ENCODE measurements at places on chromosomes 12 and 14. TPM values are rescaled to one million over a fixed set of nuclear protein-coding genes. Genes with fewer than 3 reads are reported as not detected.

The VDR gene
- total RNA-seq, result 0.10 TPM

DNA sequence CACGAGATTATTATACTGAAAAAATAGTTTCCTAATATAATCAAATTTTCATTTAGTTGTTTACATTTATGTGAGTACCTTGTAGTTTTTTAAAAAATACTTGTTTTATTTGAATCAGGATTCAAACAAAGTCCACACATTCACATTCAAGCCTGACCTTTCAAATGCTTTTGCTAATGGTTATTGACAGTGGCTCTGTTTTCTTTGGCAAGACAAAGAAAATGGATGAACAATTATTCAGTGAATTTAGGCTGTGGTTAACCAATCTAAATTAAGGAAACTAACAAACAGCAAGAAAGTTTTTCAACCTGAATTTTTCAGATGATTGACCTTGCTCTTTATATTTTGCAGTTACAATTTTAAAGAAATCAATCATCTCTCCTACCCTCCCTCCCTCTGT lies 9.7 kb downstream of the SLC4A8 start:
- no peak overlapping the region for H3K27ac ChIP-seq
- H3K36me3 ChIP-seq, result no peaks in the 10 kb centered on the region
- H3K4me1 ChIP-seq, result no peaks in the 10 kb centered on the region
- no peak for DNase-seq

- H3K36me3 ChIP-seq, result peaks cover 38% of the 10 kb centered on the region
- H3K4me3 ChIP-seq, result no peak overlapping the region
- no peak overlapping the region for H3K27ac ChIP-seq
- no peaks in the 10 kb centered on the region for H3K27me3 ChIP-seq
- H3K4me1 ChIP-seq, result no peaks in the 10 kb centered on the region
- DNase-seq, result no peak
These were observed 6.5 kb downstream of the XRCC3 start for GRCh38 chr14:103708750-103709187.

The CKAP4 gene
- total RNA-seq, result 50.7 TPM

- no peak for DNase-seq
- H3K4me3 ChIP-seq, result no peak overlapping the region
- H3K27ac ChIP-seq, result no peak overlapping the region
- peaks cover 6% of the 10 kb centered on the region for H3K4me1 ChIP-seq
- no peaks in the 10 kb centered on the region for H3K27me3 ChIP-seq
- no peaks in the 10 kb centered on the region for H3K36me3 ChIP-seq
These were observed 405.7 kb downstream of the ZFP36L1 start for GRCh38 chr14:68386950-68387779.

The SIX6 gene
- total RNA-seq, result not detected

- no peak for DNase-seq
- 0 out of 2 replicates have a peak, but pooled peaks cover 2% of the 10 kb centered on the region for H3K4me1 ChIP-seq
- no peaks in the 10 kb centered on the region for H3K27me3 ChIP-seq
These were observed 71.4 kb downstream of the GALNT9 start for GRCh38 chr12:132257955-132258490.

- H3K4me3 ChIP-seq, result no peak overlapping the region
- no peaks in the 10 kb centered on the region for H3K36me3 ChIP-seq
- no peak overlapping the region for H3K27ac ChIP-seq
- H3K4me1 ChIP-seq, result peaks cover 19% of the 10 kb centered on the region
- no peak for DNase-seq
These were observed 28.5 kb upstream of the NTF3 start for GRCh38 chr12:5403411-5403810.

The TPH2 gene
- total RNA-seq, result not detected

The APOF gene
- not detected for total RNA-seq

The SERPINA10 gene
- not detected for total RNA-seq

GRCh38 chr12:67853204-67853603 lies 136.0 kb upstream of the IFNG-AS1 start:
- H3K4me1 ChIP-seq, result no peaks in the 10 kb centered on the region
- no peaks in the 10 kb centered on the region for H3K36me3 ChIP-seq
- H3K4me3 ChIP-seq, result no peak overlapping the region
- no peaks in the 10 kb centered on the region for H3K27me3 ChIP-seq

The SRGAP1 gene
- 6.2 TPM for total RNA-seq
